ENCODE measurements at places on chromosomes 5 and 9.

- DNase-seq: no peak
Observed at GRCh38 chr5:154944716-154945115, 3.8 kb downstream of the MRPL22 start.

- DNase-seq: no peak
Observed at GRCh38 chr9:120919843-120920805, 6.5 kb downstream of the TRAF1 start.

DNA sequence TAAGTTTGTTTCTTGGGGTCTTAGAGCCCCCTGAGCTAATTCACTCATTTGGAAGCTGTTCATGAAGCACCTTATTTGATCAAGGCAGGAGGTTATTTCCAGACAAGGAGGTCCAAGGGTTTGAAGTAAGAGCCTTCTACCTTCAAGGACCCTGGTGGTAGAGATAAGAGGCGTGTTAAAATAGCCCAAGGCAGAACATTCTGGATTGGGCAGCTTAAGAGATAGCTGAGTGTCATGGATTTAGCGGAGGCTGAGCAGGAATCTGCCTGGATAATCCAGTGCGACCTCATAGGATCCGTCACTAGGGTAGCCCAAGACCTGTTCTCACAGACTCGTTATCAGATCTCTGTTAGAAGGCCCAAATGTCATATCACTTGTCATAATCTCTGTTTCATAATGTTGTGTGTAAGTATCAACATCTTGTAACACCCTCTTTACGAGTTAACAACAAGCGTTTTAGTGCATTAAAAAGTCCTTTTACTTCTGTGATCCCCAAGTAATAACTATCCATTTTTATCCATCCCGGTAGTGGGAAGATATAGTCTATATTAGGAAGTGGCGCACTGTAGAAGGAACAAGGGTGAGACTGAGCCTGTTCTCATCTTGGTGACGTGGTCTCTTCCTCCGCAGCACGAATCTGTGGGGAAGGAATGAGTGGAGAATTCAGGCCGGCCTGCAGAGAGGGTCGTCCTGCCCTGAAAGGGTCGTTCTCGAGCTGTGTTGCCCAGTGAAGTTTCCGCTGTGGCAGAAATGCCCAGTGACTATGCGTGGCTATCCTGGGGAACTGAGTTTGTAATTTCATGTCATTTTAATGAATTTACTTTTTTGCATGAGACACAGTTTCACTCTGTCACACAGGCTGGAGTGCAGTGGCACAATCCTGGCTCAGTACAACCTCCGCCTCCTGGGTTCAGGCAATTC, 28.8 kb downstream of the SLC25A25 start:
- no peak for DNase-seq

- no peak for DNase-seq
Observed at GRCh38 chr5:80810425-80810824, 149.7 kb upstream of the RASGRF2 start.

GRCh38 chr5:144453753-144454152, 283.1 kb downstream of the KCTD16 start:
- DNase-seq: no peak

DNA sequence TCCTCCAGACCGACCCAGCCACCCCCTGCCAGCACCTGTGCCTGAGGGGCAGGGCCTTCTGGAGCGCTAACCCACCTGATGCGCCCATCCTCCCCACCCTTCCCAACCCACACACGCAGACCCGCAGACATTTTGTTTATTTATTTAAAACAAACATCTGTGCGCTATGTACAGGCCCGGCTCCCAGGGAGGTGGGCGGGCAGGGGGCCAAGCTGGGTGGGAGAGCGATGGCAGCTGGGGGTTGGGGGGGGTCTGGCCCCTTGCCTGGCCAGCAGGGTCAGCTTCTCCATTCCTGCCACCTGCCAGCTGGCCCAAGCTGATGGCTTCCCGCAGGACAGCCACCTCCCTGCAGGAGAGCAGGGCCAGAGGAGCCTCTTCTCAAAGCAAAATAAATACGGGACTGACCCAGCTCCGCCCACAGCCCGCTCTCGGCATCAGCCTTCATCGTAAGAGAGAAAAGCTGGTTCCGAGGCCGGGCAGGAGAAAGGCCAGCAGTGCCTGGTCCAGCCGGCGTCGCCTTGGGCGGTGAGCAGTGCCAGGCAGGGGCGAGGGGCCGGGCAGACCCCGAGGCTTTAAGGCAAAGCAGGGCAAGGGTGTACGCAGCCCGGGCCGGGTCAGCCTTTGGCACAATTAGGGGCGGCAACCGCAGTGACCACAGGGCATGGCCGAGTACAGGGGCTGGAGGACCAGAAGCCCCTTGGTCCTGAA, 10.9 kb upstream of the CLIC3 start:
- DNase-seq: no peak

- no peak for DNase-seq
Observed at GRCh38 chr9:109950710-109951443, 170.9 kb downstream of the PALM2AKAP2 start.

GRCh38 chr5:135032999-135033861, 798 bp downstream of the PITX1 start:
- no peak for DNase-seq

DNA sequence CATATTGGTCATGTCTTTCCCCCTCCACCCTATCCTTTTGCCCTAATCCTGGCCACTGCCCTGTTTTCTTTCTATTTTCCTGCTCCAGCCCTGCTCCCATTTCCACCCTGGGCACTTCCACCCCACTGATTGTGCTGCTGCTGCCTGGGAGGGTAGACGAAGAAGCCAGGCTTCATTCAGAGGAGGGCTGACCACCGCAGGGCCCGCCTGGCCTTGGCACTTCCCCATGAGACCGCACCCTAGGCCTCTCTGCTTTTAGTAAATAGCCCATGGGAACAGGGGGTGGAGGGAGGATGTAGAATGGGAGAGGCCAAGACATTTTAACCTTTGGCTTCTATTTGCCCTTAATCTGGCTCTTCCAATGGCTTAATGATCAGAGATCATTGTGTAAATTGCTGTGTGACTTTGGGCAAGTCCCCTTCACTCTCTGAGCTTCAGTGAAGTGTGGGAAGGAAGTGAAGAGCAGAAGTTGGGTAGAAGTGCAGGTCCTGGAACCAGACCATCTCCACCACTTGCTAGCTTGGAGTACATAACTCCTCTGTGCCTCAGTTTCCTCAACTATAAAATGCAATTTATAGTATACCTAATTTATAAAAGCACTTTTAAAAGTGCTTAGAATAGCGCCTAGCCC, 13.6 kb upstream of the GPX3 start:
- DNase-seq: no peak

- no peak for DNase-seq
Observed at GRCh38 chr9:107299437-107299836, 16.4 kb downstream of the RAD23B start.

DNA sequence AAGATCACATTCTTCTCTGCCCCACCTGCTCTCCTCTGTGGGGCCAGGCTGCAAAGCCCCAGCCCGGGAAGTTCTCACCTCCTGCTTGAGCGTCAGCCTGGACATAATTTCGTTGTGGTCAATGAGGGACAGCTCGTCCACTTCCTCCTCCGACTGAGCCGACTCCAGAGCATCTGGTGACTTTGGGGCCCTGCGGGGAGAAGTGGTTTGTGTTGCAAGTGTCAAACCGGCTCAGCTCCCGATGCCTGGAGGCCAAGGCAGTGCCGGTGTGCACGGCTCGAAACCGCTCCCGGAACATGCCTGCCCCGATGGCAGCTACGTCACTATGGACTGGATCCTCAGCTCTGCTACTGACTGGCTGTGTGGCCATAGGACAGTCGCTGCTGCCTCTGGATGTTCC, 52.8 kb downstream of the PRRT1B start:
- DNase-seq: no peak

DNA sequence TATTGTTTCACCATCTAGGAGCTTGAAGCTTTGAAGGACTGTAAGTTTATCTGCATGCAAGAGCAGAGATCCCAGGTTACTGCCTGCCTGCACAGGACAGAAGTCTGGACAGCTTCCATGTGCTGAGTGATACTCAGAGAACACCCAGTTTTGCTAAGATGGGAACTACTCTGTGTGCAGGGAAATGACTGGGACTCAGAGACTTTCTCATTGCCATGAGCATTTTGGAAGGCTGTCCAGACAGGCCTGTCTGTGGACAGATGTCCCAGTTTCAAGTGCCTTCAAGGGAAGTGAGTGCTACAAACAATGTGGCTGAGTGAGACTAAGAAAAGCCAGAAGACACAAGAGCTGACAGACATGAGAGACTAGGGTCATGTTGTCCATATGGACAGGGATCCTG, 19.2 kb upstream of the ZNF131 start:
- no peak for DNase-seq

DNA sequence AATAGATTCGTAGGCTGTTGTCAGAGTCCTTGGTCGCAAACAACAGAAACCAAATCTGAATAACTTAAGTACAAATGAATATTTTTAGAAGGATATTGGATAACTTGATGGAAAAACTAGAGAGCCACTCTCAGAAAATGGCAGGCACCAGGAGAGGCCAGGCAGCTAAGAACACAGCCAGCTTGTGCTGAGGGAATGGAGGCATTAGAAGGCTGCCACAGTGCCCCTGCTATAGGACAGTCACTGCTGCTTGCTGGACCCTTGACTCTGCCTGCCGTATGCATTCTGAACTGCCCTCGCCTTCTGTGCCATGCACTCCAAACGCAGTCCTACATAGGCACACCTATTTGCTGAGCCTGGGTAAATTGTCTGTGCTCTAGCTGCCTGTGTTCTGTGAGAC, 78.6 kb downstream of the MAST4 start:
- DNase-seq: no peak

- no peak for DNase-seq
Observed at GRCh38 chr9:124010665-124011321, 775 bp upstream of the LHX2 start.

DNA sequence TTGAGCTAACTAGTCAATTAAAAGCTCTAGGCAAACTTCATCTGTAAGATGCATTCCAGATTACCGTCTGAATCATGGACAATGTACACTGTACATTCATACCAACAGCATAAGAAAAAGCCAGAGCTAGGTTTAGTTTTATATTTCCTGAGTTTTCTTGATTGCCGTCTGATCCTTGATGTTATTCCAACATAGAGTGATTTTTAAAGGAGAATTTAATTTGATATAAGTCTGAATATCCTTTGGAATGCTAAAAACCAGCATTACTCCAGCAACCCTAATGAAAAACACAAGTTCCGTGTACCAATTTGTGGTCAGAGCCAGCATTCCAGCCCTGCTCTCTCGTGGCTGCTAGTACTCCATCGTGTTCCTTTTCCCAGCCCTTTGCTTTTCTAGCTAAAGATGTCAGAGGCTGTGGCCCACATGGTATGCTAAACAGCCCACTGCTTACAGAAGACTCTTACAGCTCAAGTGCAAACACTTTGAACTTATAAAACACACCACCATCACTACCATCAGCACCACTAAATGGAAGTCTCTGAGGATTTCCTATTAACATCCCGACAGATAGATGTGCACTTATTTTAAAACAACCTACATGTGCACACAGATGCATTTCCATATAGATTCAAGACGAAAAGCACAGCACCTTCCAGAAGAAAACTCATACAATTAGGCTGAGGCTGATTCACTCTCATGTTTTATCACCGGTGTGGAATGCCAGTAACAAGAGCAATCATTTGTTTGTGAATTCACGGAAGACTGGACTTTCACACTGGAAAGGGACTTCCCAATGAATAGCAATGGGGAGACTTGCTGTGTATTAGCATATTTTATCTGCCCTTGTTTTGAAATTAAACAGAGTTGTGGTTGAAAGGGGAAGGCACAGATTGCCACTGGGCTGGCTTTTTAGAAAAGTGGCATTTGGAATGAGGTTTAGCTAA, 246.9 kb upstream of the GAS1 start:
- DNase-seq: no peak

DNA sequence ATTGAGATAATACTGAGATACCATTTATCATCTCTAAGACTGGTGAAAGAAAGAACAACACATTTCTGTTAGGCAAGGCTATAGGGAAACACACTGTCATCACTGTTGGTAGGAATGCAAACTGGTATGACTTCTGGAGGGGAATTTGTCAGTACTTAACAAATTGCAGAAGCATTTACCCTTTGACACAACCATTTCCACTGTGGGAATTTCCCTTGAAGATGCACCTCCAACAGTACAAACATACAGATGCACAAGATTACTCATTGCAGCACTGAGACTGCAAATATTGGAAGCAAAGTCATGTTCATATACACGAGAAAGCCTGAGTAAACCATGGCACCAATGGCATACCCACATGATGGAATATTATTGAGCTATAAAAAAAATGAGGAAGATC, 17.6 kb downstream of the GM2A start:
- no peak for DNase-seq

- no peak for DNase-seq
Observed at GRCh38 chr5:65010841-65011240, 242.1 kb downstream of the CWC27 start.

DNA sequence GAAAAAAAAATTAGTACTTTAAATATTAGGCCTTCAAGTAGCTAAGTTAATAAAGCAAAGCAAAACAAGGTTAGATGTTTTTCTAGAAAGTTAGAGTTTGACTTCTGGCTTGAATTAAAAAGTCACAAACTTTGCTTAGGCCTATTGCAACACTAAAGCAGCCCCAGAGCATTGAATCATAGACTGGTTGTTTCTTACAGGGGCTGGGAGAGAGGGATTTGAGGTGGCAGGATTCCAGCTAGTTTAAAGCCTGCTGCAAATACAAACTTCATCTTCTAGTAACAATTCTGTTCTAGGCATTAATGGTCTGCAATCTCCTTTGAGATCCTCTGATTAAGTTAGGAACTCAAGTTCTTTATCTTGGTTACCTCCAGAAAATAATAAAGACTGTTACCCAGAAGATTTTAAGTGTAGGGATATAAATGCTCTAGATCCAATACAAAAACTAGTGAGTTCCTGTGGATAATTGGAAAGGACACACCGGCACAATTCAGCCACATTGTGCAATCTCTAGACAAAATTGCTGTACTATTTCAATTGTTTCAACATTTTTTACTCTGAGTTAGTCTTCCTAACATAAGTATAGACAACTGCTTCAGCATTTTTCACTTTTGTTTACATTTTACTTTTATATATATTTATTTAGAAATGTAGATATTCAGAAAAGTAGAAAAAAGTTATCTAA, 12.6 kb downstream of the OR13C5 start:
- DNase-seq: no peak

GRCh38 chr5:173456751-173457171, 128.5 kb upstream of the STC2 start:
- no peak for DNase-seq

GRCh38 chr9:16417161-16417560, 453.3 kb downstream of the BNC2 start:
- no peak for DNase-seq
